ENCODE measurements at places on chromosomes 1 and 21.
A peak's percentile ranks its signal among the peaks of the same experiment; 100 is the strongest.

DNA sequence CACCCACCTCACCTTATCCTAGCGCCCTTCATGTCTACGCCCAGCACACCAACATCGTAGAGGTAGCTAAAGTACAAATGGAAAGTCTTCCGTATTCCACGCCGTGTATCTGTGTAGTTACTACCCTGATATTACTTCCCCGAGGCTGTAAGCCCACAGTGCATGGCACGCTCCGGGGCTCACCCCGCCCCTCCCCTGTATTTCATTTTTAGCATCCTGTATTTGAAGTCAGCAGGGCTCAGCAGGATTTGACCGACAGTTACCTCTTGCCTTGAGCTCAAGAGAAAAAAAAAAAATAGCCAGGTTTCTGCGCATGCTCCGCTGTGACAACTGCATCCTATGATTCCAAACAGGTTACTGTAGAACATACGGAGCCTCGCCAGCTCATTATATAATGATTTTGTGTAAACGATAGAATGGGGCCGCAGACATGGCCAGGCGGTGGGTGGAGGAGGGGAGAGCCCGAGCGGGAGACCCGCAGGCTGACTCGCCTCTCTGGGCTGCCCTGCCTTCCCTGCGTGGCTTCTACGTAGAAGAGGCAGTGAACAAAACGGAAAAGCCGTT, 1.3 kb downstream of the ABCG1 start:
- peak; percentile 93 for DNase-seq

- DNase-seq: no peak
These were observed 21.0 kb downstream of the HSPA13 start for GRCh38 chr21:14361958-14362357.

GRCh38 chr1:49627781-49628180, 396.0 kb downstream of the AGBL4 start:
- DNase-seq: no peak

GRCh38 chr1:30041741-30042437, 681.5 kb downstream of the MATN1 start:
- no peak for DNase-seq

DNA sequence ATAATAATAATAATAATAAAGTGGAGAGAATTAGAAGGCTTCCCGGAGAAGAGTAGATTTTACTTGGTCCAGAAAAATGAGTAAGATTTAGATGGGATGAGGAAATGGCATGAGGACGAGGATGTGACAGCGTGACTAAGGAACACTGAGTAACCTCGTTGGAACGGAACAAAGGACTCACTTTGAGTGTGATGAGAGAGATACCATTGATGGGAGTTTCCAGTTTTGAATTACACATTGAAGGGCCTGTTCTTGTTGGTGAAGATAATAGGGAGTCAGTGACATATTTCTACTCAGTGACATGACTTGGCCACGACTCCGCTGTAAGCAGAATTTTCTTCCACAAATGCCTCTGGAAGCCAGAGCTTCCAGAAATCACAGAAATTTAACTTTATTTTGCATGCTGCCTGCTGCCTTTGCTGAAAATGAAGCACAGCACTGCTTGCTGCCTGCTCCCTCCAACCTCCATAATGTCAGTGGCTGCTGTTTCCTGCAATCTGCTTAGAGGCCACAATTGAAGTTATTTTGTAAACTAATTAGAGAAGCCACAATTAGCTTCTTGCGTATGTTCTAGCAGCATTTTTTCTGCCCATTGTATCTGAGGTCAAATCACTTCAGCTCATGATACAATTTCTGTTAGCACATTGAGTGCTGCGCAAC, 33.7 kb upstream of the FBXO28 start:
- DNase-seq: no peak

DNA sequence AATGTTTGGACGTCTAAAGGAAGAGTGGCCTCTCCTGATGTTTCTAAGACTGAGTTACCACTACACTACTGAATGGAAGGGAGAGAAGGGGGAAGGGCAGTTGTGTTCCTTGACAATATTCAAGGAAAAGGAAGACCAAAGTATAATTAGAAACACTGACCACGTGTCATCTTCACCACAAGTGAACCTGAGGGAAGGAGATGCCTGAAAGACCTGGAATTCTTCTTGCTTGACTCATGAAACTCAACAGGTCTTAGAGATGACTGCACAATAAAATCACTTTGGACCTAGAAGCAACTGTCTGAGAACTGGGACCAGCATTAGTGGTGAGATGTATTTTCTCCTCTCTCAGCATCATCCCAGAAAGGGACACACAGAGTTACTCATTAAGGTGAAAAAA, 56.7 kb downstream of the PTPN14 start:
- no peak for DNase-seq

DNA sequence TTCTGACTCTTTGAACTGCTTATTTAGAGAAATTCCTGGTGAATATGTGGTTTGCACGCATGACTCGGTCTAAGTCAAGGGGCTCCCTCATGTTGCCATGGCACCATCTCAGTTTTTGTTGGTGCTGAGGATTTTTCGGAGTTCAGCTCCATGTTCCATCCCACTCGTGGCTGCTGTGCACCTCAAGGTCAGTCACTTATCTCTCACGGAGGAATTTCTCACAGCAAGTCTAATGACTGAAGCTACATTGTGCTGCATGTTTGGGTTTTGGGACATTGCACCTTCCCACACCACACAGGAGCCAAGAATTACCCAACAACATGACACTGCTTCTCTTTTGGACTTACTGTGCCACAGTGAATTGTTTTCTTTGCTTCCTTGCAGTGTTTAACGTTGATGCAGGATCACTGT, 269.9 kb downstream of the NCAM2 start:
- no peak for DNase-seq

DNA sequence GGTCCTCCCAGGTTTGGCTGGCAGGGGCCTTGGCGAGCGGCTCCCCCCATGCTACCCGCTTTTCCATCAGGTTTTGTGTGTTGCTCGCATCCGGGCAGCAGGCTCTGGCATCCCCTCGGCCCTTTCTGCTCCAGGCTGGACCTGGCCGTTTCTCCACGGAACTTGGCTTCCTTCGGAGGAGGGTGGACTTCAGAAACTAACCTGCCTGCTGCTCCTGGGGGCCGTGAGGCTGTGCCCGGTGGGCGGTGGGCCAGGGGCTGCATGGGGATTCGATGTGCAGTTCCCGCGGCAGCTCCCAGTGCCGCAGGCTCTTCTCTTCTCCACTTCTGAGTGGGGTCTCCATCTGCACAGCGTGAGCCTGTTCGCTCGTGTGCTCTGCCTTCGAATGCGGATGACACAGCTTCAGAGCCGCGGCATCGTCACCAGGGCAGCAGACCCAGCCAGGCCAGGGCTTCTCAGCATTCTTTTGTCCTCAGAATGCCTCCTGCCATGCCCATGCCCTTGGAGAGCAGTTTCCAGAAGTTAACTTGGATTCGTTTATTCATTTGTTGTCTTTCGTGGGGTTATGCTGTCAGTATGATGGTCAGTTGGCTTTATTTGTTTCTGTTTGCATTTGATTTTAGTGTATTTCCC, 36.4 kb downstream of the PRKCZ start:
- no peak for DNase-seq

GRCh38 chr21:46112725-46113215, 14.9 kb downstream of the COL6A2 start:
- DNase-seq: no peak

GRCh38 chr1:117608115-117608615, 2.3 kb downstream of the TENT5C start:
- DNase-seq: no peak

- no peak for DNase-seq
These were observed 32.8 kb downstream of the PRRX1 start for GRCh38 chr1:170696591-170697290.

DNA sequence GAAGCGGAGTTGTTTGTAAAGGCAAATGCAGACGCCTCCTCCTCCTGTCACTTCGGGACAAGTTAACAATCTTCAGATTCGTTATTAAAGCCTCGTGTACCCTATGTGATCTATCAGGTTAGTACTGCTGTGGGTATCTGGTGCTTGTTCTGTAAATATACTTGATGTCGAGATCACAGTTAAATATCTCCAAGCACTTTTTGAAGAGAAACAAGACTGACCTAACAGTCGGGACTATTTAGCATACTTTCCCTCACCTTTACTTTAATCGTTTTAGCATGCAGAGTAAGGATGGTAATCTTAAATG, 710 bp downstream of the KLHL20 start:
- DNase-seq: peak; percentile 11

DNA sequence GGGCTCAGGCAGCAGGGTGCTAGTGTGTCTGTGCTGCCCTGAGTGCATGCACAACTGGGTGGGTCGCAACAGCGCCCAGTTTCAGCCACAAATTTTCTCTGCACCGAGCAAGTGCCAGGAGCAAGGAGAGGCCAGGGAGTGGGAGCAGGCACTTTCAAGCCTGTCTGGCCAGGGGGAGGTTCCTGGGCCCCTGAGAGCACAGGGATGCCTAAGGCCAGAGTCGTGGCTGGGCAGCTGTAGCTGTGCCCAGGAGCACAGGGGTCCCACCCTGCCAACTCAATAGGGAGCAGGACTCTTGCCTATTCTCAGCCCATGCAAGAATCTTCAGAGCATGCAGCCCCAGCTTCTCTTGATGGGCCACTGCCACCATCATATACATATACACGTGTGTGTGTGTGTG, 1577.4 kb downstream of the KCNT2 start:
- no peak for DNase-seq

- DNase-seq: no peak
These were observed 237.9 kb upstream of the PBX1 start for GRCh38 chr1:164320790-164321731.

- no peak for DNase-seq
These were observed 27.3 kb downstream of the COG2 start for GRCh38 chr1:230669543-230669942.

- DNase-seq: no peak
These were observed 198.4 kb downstream of the PRDM2 start for GRCh38 chr1:13898406-13898805.

DNA sequence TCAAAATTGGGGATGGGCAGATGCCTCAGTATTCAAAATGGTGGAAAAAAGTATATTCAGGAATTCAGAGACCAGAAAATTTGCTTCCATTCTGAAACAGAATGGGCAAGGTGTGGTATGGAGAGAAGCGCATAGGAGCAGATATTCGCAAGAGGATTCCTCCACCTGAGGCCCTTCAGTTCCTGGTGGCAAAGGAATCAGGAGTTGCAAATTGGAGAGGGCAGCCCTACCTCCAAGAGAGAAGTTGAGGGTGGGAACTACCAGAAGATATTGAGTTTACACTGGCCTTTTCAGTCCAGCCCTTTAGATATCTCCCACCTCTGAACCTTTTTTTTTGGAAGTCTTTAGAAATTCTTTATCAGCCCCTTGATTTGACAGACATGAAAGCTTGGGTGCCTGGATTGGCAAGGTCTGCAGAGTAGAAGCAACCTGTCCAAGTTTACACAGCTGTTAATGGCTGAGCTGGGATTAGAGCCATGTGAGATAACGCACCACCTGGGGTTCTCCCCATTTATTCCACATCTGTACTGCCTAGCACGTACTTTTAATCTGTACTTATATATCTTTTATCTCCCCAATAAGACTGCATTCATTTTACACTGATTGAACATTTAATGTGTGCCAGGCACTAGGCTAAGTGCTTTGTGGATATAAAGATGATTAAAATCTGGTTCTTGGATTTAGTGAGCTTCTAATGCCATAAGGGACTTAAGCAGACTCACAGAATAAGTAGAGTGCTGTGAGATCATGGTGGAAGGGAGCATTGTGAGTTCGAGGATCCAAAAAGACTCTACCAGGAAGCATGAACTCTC, 99.5 kb downstream of the NGF start:
- DNase-seq: no peak

- DNase-seq: no peak
These were observed 22.9 kb downstream of the CDCP2 start for GRCh38 chr1:54129858-54130257.

DNA sequence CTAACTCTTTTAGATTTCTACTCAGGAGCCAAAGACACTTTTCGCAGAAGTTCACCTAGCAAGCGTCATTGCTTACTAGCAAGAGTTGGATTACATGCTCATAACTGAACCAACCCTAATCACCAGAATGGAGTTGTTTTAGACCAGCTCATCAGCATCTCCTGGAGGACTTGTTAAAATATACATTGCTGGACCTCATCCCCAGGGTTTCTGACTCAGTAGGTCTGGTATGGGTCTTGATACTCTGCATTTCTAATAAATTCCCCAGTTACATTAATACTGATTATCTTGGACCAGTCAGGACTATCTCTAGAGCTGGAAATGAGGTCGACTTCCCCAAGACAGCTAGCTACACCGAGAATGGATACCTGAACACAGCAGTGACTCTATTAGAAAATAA, 9.7 kb upstream of the PRDX6 start:
- DNase-seq: no peak

- peak; percentile 51 for DNase-seq
These were observed 800 bp downstream of the HIPK1 start for GRCh38 chr1:113929750-113930498.

DNA sequence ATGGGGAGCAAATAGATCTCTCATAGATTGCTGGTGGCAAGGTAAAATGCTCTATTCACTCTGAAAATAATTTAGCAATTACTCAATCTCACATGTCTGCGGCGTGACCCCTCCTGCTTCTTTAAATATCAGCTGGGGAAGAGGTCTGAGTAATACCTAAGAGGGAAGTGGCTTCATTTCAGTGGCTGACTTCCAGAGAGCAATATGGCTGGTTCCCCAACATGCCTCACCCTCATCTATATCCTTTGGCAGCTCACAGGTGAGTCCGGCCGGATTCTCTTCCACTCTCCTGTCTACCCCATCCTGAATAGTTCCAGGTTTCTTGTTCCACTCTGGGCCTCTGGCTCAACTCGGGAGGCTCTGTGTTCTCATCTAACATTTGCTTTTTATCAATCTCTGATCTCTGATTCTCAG, at the start of gene SLAMF7:
Gene SLAMF7 (plus strand): TSS at position 150 of the 414 bp plus-strand sequence. CDS start 55 bp downstream, at position 205.
- DNase-seq: peak; percentile 20

DNA sequence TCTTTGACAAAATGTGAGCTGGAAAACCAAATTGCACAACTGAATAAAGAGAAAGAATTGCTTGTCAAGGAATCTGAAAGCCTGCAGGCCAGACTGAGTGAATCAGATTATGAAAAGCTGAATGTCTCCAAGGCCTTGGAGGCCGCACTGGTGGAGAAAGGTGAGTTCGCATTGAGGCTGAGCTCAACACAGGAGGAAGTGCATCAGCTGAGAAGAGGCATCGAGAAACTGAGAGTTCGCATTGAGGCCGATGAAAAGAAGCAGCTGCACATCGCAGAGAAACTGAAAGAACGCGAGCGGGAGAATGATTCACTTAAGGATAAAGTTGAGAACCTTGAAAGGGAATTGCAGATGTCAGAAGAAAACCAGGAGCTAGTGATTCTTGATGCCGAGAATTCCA, 42.7 kb downstream of the CENPF start:
- DNase-seq: no peak

- DNase-seq: no peak
These were observed 3.8 kb upstream of the S100B start for GRCh38 chr21:46608672-46609111.

DNA sequence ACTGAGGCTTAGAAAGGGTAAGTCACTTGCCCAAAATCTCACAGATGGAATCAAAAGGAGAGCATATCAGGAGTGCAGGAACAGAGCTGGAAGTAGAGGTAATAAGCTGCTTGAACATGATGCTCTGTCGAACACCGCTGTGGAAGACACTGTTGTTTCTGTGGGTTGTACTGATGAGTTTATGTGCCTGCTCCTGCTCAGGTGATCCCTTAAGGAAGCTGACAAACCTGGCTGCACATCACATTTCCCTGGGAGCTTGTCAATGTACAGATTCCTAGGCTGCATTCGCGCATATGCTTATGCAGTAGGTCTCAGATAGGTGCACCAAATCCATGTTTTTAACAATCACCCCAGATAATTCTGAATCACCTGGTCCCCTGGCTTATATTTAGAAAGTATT, 79.7 kb downstream of the ZNF326 start:
- no peak for DNase-seq

GRCh38 chr1:21896652-21897532, 40.2 kb downstream of the HSPG2 start:
- DNase-seq: no peak
